ENCODE measurements at places on chromosomes 1 and 21.

GRCh38 chr21:36816561-36817130, 117.7 kb downstream of the SIM2 start:
- no peak for DNase-seq

- DNase-seq: no peak
Observed at GRCh38 chr1:44646261-44647110, 27.8 kb downstream of the TMEM53 start.

GRCh38 chr1:64584479-64584878, 114.5 kb downstream of the CACHD1 start:
- DNase-seq: no peak

DNA sequence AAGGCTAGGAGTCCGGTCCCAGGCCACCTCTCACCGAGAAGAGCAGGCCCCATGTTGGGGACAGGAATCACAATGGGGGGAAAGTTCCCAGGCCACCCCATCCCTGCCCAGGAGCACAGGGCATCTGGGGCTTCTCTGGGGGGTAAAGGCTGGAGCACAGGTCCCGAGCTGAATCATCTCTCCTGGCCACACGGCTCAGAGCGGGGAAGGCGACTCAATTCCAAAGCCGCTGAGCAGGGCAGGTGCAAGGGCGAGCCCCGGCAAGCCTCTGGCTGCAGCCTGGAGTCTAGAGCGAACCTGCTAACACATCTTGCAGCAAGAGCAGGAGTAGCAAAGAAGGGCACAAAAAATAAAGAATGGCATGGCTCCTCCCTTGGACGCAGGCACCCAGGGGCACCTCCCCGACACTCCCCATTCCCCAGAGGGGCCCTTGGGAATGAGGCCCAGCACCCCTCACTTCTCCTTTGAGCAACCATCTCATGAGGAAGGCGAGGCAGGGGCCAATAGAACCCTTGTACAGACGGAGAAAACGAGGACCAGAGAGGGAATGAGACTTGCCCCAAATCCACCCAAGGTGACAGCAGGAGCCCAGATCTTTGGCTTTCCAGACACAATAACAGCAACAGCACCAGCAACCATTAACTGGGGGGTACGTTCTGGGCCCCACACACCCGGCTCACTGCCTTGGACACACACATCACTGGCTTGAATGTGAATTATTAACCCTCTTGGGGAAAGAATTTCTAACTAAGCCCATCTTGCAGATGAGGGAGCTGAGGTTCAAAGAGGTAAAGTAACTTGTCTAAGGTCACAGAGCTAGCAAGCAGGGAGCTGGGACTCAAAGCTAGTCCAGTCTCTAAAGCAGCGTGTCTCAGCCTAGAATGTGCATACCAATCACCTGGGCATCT, 20.7 kb upstream of the ALDH4A1 start:
- DNase-seq: no peak

- no peak for DNase-seq
Observed at GRCh38 chr1:6488602-6489382, 2.7 kb downstream of the PLEKHG5 start.

DNA sequence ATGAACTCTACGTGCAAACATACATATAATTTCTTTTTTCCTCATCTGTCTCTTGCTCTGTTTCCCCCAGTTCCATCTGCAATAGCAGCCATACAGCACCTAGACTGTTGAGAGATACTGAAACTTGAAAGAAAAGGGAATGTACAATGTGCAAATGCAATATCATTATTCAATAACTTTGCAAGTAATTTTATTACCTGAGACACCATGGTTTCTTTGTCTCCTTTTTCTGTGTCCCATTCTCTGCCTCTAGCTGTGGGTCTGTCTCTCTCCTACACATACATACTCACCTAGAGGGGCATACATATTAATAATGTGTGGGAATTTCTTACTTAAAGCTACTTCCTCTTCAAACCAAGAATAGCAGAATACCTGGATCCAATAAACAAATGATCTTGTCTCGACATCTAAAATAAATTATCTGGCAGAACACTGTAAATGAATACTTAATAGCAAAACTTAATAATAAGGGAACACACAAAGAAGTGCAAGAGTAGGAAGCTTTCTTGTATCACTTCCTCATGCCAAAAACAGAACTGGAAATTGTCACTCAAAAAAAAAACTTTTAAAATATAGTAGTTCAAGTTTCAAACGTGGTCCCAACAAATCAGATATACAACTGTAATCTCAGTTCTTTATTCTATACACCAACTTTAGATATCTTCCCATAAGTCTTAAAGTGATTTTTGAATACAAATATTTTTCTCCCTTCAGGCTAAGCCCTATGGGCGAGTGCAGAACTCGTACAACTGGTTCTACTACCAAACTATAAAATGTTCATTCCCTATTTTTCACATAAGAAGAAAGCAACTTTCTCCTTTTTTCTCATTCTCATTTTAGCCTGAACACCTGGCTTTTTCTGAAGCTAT, 194.6 kb downstream of the NRIP1 start:
- no peak for DNase-seq

DNA sequence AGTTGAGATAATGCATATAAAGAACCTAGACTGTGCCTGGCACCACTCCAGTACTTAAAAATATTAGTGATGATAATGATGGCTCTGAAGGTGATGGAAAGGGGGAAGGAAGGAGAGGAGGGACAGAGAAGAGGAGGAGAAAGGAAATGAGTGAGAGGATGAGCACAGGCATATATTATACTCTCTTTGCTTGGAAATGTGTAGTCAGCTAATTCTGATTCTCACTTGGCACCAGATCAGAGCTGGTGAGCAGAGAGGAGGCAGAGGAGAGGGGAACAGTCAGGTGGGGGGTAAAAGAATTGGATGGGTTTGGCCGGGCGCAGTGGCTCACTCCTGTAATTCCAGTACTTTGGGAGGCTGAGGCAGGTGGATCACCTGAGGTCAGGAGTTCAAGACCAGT, 24.3 kb upstream of the MYOC start:
- no peak for DNase-seq

DNA sequence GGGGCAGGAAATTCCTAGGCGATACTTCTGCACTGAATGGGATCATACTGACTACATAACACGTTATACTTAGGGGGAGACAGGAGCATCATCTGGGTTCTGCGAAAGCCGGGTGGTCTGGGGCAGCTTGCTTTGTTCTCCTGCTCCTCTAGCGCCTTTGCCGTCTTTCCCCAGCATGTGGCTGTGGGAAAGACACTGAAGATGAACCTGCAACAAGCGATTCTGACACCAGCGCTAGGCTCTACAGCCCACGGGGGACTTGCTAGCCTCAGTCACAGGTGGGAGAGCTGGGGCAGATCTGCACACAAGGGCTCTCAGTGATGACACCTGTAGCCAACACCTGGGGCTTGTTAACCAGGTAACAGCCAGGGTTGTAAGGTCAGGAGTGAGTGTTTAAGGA, 51.8 kb downstream of the CD46 start:
- DNase-seq: no peak

DNA sequence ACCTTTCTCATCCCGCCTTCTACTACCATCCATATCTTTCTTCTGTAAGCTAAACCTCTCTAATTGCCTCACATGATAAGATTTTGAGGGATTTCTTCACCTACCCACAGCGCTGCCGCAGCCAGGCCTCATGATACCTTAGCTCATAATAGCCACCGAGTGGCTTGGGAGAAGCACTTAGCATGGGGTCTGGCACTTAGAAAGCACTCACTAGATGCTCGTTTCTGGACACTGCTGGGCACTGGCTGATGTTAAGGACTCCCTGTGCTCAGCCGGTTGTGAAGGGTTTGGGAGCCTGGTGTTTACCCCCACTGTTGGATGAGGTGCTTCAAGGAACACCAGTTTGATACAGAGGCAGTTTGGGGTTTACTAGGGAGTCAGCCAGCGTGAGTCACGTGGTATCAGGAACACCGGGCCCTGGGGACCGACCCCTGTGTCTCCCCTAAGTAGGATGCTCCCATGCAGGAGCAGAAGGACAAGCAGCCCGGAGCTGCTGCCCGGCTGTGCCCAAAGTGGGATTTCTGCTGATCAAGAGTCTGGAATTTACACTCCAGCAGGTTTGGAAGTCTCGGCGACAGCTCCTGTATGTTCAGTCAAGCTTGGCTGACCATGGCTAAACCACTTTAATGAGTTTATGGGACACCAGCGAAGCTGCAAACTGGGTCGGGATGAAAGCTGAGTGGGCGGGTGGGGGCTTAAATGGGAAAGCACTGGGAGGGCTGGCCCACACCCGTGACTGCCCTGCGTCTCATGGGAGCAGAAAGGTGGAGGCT, 63.3 kb downstream of the GALNT2 start:
- no peak for DNase-seq

- DNase-seq: peak; percentile 79
Observed at GRCh38 chr1:66542811-66543767, 9.1 kb downstream of the SGIP1 start.

- DNase-seq: no peak
Observed at GRCh38 chr21:17818186-17819113, 706 bp downstream of the C21orf91 start.

GRCh38 chr1:209375097-209375496, 208.4 kb upstream of the CAMK1G start:
- no peak for DNase-seq

DNA sequence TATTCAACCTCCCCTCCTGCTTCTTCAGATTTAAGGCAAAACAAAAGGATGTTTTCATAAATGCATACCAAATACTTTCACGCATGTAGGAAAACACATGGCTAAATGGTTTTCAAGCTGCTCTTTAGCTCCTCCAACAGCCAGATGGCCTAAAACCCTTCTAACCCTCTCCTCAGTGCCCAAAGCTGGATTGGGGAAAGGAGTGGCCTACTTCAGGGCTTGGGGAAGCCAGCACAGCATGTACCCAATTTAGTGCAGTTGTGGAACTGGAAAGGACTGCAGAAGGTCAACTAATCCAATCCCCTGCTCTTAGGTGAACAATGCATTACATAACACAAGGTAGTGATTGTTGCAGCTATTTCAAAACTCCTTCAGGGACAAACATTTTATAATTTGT, 9.3 kb downstream of the F5 start:
- no peak for DNase-seq

DNA sequence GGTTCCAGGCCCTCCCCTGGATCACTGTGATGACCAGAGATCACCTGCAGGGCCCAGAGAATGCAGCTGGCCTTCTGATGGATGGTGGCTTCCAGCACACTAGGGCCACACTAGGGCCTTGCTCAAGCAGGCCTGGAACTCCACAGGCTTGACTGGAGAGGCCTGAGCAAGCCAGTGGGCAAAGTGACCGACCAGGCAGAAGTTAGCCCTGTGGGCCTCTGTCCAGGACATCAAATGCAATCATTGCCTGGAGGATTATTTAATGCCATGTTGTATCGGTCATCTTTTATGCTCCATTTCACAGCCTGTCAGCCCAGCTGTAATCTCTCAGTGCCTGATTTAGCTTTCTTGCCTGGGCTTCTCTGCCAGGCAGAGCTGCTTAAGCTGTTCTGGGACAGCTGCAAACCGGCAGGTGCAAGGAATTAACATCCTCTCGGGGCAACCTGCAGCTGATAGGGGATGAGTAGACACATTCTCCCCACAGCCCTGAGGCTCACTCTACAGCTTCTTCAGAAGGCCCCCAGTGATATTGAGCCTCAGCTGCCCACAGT, 17.7 kb downstream of the NENF start:
- peak; percentile 17 for DNase-seq

- DNase-seq: no peak
Observed at GRCh38 chr21:28734522-28735175, 258.0 kb downstream of the LTN1 start.

DNA sequence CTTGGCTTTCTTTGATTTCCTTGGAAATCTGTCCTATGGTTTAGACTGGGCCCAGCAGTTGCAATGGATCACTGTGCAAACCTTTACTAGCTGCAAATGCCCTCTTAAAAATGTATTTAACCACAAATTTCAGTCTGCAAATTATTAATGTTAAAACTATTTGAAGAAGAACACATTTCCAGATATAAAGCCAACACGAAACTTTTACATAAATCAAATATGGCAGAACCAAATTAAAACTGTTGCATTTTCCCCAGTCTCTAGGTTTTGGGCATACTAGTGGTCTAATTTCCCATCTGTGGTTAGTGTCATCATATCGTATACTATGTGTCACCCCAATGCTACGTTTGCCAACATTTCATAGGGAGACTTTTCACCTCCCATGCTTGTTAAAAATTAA, 52.3 kb downstream of the HMCN1 start:
- peak; percentile 90 for DNase-seq

- DNase-seq: peak; percentile 28
Observed at GRCh38 chr1:161227196-161227871, 1.5 kb downstream of the TOMM40L start.

GRCh38 chr1:224182057-224182865, 779 bp upstream of the DEGS1 start:
- DNase-seq: no peak

- DNase-seq: no peak
Observed at GRCh38 chr1:235073331-235073967, 55.2 kb downstream of the TOMM20 start.

GRCh38 chr1:981955-982558, at the start of gene PERM1:
TSS of gene PERM1 (minus strand) at chr1:982093. CDS start at chr1:981029, 1,064 bp downstream.
- DNase-seq: no peak

DNA sequence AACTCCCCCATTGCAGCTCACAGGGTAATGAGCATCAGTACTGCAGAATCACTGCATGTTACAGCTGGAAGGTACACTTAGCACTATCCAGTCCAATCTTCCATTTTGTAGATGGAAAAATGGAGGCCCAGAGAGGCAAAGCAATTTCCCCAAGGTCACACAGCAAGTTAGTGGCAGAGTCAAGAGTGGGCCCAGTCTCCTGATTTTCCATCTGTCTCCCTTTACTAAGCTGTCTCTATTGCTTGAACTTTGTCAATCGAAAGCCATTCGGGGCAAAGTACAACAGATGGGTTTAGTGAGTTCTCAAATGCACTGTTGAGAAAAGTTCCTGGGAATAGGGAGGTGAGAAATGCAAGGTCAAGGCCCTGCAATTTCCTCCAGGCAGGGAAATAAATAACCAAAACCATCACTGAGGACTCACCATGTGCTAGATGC, 50.4 kb upstream of the IFFO2 start:
- DNase-seq: no peak

DNA sequence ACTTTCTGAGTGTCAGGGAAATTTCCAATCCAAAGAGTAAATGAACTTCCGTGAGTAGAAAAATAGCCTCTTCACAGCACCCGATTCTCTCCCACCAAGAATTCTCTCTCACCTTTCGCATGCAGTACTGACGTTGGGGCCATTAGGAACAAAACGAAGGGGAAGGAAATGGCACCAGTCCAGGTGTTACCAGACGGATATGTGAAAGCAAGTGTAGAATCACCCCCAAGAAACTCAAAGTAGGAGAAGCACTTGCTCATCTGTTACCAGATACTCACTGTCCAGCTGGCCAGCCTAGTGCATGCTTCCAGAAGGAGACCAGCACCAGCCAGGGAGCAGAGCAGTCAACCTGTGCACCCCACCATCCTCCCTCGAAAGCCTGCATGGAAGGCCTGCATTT, 55.1 kb downstream of the ITPKB start:
- no peak for DNase-seq

- DNase-seq: peak; percentile 64
Observed at GRCh38 chr1:240719953-240720700, 108.2 kb upstream of the GREM2 start.

- no peak for DNase-seq
Observed at GRCh38 chr1:108600504-108600903, 40.6 kb downstream of the EEIG2 start.
